ENCODE measurements at places on chromosomes 4 and X. TPM values are rescaled to one million over a fixed set of nuclear protein-coding genes. Genes with fewer than 3 reads are reported as not detected.

DNA sequence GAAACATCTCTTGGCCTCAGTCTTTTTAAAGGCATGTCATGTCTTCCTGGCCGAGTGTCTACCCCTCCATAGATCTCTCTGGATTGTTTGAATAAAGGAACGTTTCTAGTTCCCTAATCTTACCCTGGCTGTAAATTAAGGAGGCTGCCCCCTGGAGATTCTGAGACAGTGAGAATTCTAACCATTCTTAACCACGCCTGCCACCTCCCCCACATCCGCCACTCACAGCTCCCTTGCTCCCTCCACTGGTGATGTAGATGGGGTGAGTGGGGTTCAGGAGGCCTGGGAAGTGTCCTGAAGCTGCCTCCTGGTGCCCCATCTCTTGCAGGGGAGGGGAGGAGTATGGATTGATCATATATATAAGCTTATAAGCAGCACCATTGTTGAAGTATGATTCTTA is 48.0 kb upstream of the TRIM2 start:
- no peak for DNase-seq
- no peaks in the 10 kb centered on the region for H3K27me3 ChIP-seq
- H3K4me3 ChIP-seq, result no peak overlapping the region
- H3K4me1 ChIP-seq, result peaks cover 19% of the 10 kb centered on the region
- H3K36me3 ChIP-seq, result no peaks in the 10 kb centered on the region

GRCh38 chr4:145723336-145723735 is 43.4 kb downstream of the C4orf51 start:
- H3K4me3 ChIP-seq, result no peak overlapping the region
- no peaks in the 10 kb centered on the region for H3K4me1 ChIP-seq
- H3K27me3 ChIP-seq, result no peaks in the 10 kb centered on the region
- H3K27ac ChIP-seq, result no peak overlapping the region
- DNase-seq, result no peak

DNA sequence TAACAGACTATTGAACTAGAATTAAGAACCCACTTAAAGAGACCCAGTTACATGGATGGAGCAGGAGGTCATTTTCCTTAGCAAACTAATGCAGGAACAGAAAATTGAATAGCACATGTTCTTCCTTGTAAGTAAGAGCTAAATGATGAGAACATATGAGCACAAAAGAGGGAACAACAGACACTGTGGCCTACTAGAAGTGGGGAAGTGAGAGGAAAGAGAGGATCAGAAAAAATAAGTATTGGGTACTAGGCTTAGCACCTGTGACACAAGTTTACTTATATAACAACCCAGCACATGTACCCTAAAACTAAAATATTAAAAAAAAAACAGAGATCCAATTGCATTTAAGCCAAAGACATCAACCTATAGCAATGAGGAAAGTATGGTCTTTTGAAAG is 26.2 kb downstream of the ARAP2 start:
- no peak overlapping the region for H3K4me3 ChIP-seq
- no peaks in the 10 kb centered on the region for H3K36me3 ChIP-seq
- H3K27me3 ChIP-seq, result no peaks in the 10 kb centered on the region
- no peak overlapping the region for H3K27ac ChIP-seq
- no peak for DNase-seq

Gene SLC9A6
- polyA plus RNA-seq, result 7.2 TPM

Gene TMLHE
- polyA plus RNA-seq, result 12.5 TPM
